ENCODE measurements at places on chromosomes 6 and 20.

GRCh38 chr6:68652117-68652536 lies 17.0 kb downstream of the ADGRB3 start:
- DNase-seq: no peak

- DNase-seq: no peak
Observed at GRCh38 chr6:3164388-3164787, 7.0 kb upstream of the TUBB2A start.

GRCh38 chr20:62592506-62593177 lies 49.7 kb upstream of the SLCO4A1 start:
- no peak for DNase-seq

- DNase-seq: no peak
Observed at GRCh38 chr6:138161088-138161337, 726 bp upstream of the ARFGEF3 start.

- DNase-seq: no peak
Observed at GRCh38 chr20:14657266-14658005, 320.0 kb upstream of the FLRT3 start.

DNA sequence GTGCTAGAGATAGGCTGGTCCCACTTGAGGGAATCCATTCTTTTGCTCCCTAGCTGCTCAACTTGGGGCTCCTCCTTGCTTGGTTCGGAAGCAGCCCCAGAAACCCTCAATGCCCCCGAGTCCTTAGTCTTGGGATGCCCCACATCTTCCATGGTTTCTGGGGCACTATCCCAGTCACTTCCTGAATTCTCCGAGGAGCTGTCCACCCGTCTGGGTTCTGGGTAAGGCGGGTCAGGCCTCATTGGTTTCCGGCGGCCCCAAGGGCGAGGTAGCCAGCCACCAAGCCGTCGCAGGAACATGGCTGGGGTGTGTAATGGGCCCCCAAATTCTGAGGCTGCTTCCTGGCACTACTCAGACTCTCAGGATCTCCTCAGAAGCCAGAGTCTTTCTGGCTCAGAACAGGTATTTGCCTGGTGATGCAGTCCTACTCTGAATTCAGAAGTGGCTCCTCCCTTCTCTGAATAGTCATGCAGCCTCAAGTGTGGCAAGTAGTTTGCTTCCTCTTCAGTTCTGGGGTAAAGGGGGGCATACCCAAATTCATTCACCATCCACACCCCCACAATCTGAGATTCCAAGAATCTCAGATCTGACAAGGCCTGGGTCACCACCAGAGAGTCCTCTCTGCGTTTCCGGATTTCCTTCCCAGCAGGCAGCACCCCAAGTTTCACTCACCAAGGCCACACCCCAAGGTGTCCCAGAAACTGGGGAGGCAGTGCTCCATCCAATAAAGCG lies 763 bp downstream of the C6orf47 start:
- peak; percentile 21 for DNase-seq

GRCh38 chr6:2718334-2719092 lies 32.2 kb downstream of the MYLK4 start:
- peak; percentile 51 for DNase-seq
